ENCODE measurements at places on chromosomes 1 and 21. TPM values are rescaled to one million over a fixed set of nuclear protein-coding genes. Genes with fewer than 3 reads are reported as not detected.
A peak's percentile ranks its signal among the peaks of the same experiment; 100 is the strongest.

The YY1AP1 gene
- 89.8 TPM for polyA plus RNA-seq

The SYPL2 gene
- polyA plus RNA-seq = 0.17 TPM

The FAM3B gene
- polyA plus RNA-seq = 8.9 TPM

The EVA1B gene
- polyA plus RNA-seq = 35.6 TPM

The NHLH1 gene
- 0.13 TPM for polyA plus RNA-seq

The TNNI3K gene
- 2.0 TPM for polyA plus RNA-seq

The ETNK2 gene
- 9.2 TPM for polyA plus RNA-seq

The SLAMF9 gene
- polyA plus RNA-seq = not detected

The CFHR2 gene
- not detected for polyA plus RNA-seq

GRCh38 chr1:181344091-181344490 is 139.2 kb upstream of the CACNA1E start:
- H3K27ac ChIP-seq = no peak overlapping the region
- H3K27me3 ChIP-seq = no peaks in the 10 kb centered on the region
- H3K36me3 ChIP-seq = no peaks in the 10 kb centered on the region
- no peak for DNase-seq

DNA sequence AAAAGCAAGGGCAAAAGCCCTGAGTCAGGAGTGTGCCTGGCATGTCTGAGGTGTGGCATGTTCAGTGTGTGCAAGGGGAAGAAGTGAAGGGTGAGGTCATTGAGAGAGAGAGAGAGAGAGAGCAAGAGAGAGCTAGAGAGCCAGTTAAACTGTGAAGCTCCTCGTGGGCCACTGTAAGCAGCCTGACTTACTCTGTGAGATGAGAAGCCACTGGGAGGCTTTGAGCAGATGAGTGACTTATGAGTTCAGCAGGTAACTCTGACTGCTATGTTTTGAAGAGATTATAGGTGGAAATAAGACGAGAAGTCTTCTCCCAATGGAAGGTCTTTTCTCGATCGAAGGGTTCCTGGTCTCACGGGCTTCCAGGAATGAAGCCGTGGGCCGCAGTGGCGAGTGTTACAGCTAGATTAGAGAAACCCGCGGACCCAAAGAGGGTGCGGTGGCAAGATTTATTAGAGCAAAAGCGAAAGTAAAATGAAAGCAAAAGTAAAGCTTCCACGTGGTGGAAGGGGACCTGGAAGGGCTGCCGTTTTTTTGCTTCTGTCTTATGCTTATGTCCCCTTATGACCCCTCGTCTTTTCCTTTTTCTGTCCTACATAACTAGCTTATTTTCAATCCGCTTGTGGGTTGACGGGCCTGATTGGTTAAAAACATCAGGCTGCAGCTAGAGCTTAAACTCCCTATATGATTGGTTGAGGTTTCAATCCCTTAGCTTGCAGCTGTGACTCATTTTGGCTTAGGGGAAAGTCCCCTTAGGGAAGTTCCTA is 323.1 kb upstream of the FAM78B start:
- peak; percentile 61 for DNase-seq
- H3K4me3 ChIP-seq = peak overlapping the region; percentile 37
- peaks cover 9% of the 10 kb centered on the region for H3K4me1 ChIP-seq

- no peaks in the 10 kb centered on the region for H3K36me3 ChIP-seq
- H3K27ac ChIP-seq = no peak overlapping the region
- peaks cover 15% of the 10 kb centered on the region for H3K4me1 ChIP-seq
These were observed 2.6 kb upstream of the MYSM1 start for GRCh38 chr1:58702261-58703141.

GRCh38 chr1:65668368-65668767 is 124.3 kb upstream of the PDE4B start:
- no peaks in the 10 kb centered on the region for H3K27me3 ChIP-seq
- H3K4me3 ChIP-seq = no peak overlapping the region

GRCh38 chr1:54220004-54220811 is 20.2 kb downstream of the MRPL37 start:
- H3K36me3 ChIP-seq = no peaks in the 10 kb centered on the region
- no peaks in the 10 kb centered on the region for H3K27me3 ChIP-seq
- H3K4me1 ChIP-seq = peaks cover 4% of the 10 kb centered on the region
- no peak for DNase-seq
- H3K27ac ChIP-seq = peak overlapping the region; percentile 69

DNA sequence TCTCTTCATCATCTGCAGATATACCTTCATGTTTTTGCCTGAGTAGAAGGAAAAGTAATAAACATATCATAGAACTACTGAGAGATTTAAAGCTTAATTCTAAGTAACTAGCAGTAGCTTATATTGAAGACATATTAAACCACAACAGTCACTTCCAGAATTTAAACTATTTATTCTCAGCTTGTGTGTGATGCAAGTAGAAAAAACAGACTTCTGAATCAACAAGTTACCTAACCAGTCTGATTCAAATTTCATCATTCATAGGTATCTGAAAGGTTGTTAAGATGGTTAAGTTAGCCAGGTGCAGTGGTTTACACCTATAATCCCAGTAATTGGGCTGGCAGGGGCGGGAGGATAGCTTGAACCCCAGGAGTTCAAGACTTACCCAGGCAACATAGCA is 41.9 kb downstream of the SPAG17 start:
- DNase-seq = no peak
- H3K4me1 ChIP-seq = no peaks in the 10 kb centered on the region
- no peak overlapping the region for H3K4me3 ChIP-seq
- H3K27me3 ChIP-seq = no peaks in the 10 kb centered on the region
- H3K27ac ChIP-seq = no peak overlapping the region

GRCh38 chr1:233289676-233290075 is 5.8 kb downstream of the PCNX2 start:
- DNase-seq = no peak
- no peak overlapping the region for H3K4me3 ChIP-seq
- no peaks in the 10 kb centered on the region for H3K36me3 ChIP-seq
- H3K4me1 ChIP-seq = no peaks in the 10 kb centered on the region

DNA sequence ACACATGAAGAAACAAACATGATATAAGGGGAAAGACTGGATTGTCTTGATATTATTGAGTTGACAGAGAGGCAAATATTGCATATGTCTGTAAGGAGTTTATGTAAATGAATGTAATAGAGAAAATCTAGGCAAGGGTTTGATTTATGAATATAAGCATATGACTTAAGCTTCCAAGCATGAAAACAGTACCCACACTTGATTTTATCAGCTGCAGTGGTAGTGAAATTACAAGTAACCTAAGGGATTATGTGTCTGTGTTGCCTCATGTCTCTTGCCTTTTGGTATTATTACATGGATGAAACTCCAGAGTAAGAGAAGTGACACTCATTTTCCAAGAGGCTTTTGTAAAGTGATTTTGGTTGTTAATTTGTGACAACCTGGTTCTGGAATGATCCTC is 1678.9 kb downstream of the KCNT2 start:
- no peak for DNase-seq
- H3K36me3 ChIP-seq = no peaks in the 10 kb centered on the region
- no peak overlapping the region for H3K27ac ChIP-seq
- no peak overlapping the region for H3K4me3 ChIP-seq
- no peaks in the 10 kb centered on the region for H3K27me3 ChIP-seq

GRCh38 chr1:153615406-153615805 is 719 bp downstream of the S100A14 start:
- DNase-seq = no peak
- H3K4me3 ChIP-seq = peak overlapping the region; percentile 38
- H3K27ac ChIP-seq = no peak overlapping the region
- peaks cover 18% of the 10 kb centered on the region for H3K4me1 ChIP-seq

DNA sequence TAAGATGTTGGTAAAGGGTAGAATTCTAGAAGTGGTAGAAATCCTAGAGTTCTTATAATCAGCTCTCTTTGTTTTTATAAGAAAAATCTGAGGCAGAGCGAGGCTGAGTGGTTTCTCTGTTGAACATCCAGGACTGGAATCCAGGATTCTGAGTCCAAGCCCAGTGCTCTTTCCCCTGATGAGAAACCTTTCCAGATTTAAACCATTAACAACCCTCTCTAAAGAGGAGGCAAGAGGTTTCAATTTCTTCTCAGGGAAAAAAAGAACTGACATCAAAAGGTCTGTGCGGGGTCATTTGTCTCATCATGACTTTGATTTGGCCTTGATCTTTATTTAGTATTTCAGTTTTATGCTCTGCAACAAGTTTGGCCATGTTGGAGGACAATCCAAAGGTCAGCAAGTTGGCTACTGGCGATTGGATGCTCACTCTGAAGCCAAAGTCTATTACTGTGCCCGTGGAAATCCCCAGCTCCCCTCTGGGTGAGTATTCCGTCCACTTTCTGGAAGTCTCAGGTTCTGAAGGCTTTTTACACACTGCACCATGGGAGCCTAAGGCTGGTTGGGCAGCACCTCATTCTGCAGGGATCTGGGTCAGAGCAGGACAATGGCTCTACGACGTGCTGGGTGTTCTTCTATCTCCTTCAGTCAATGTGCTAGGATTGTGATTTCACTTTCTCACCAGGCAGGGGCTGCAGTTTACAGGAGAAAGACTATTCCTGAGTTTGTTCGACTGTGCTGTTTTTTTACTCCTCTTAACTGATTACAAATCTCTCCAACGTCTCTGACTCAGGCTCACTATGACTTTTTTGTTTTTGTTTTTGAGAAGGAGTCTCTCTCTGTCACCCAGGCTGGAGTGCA is 18.9 kb upstream of the CCT8 start:
- H3K4me1 ChIP-seq = no peaks in the 10 kb centered on the region
- no peak overlapping the region for H3K4me3 ChIP-seq
- no peaks in the 10 kb centered on the region for H3K36me3 ChIP-seq
- no peaks in the 10 kb centered on the region for H3K27me3 ChIP-seq
- H3K27ac ChIP-seq = peak overlapping the region; percentile 15

DNA sequence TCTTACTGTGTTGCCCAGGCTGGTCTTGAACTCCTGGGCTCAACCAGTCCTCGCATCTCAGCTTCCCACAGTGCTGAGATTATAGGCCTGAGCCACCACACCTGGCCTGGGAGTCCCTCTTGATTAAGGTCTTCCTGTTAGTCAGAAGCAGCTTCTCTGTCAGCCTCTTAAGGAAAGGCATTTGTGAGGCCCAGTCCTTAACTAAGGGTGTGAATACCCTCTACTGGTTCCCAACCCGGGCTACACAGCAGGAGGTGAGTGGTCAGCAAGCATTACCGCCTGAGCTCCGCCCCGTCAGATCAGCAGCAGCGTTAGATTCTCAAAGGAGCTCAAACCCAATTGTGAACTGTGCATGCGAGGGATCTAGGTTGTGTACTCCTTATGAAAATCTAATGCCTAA is 117.2 kb downstream of the DYRK1A start:
- peaks cover 50% of the 10 kb centered on the region for H3K36me3 ChIP-seq
- no peak overlapping the region for H3K4me3 ChIP-seq
- peaks cover 7% of the 10 kb centered on the region for H3K4me1 ChIP-seq
- no peaks in the 10 kb centered on the region for H3K27me3 ChIP-seq

- DNase-seq = no peak
- H3K4me3 ChIP-seq = no peak overlapping the region
- no peak overlapping the region for H3K27ac ChIP-seq
- H3K27me3 ChIP-seq = peaks cover 38% of the 10 kb centered on the region
- H3K4me1 ChIP-seq = no peaks in the 10 kb centered on the region
- H3K36me3 ChIP-seq = no peaks in the 10 kb centered on the region
These were observed 9.0 kb downstream of the TTLL10 start for GRCh38 chr1:1182491-1183220.

- no peak overlapping the region for H3K27ac ChIP-seq
- DNase-seq = no peak
- H3K4me3 ChIP-seq = no peak overlapping the region
These were observed 46.8 kb downstream of the NPHP4 start for GRCh38 chr1:5945445-5945844.

- DNase-seq = no peak
- H3K27me3 ChIP-seq = no peaks in the 10 kb centered on the region
- H3K4me3 ChIP-seq = no peak overlapping the region
- no peak overlapping the region for H3K27ac ChIP-seq
- H3K36me3 ChIP-seq = no peaks in the 10 kb centered on the region
These were observed 52.1 kb downstream of the OBSCN start for GRCh38 chr1:228259951-228260350.

DNA sequence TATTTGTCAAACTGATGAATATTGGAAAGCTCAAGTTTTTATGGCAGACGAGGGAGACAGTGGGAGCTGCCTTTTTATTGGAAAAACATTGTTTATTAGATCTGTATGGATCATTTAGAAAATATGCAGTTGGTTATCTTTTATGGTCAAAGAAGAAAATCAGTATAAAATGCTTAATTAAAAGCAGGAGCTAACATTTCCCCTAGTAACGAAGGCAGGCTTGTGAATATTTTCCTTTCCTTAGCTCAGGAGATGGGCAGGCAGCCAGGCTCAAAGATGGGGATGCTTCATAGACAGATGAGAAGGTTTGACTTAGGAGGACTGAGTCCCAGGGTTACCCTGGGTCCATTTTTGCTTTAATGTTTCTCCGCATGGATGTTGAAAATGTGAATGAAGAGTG is 26.0 kb downstream of the ROR1 start:
- no peak overlapping the region for H3K4me3 ChIP-seq
- no peaks in the 10 kb centered on the region for H3K4me1 ChIP-seq
- no peaks in the 10 kb centered on the region for H3K36me3 ChIP-seq
- no peak for DNase-seq
- no peaks in the 10 kb centered on the region for H3K27me3 ChIP-seq

DNA sequence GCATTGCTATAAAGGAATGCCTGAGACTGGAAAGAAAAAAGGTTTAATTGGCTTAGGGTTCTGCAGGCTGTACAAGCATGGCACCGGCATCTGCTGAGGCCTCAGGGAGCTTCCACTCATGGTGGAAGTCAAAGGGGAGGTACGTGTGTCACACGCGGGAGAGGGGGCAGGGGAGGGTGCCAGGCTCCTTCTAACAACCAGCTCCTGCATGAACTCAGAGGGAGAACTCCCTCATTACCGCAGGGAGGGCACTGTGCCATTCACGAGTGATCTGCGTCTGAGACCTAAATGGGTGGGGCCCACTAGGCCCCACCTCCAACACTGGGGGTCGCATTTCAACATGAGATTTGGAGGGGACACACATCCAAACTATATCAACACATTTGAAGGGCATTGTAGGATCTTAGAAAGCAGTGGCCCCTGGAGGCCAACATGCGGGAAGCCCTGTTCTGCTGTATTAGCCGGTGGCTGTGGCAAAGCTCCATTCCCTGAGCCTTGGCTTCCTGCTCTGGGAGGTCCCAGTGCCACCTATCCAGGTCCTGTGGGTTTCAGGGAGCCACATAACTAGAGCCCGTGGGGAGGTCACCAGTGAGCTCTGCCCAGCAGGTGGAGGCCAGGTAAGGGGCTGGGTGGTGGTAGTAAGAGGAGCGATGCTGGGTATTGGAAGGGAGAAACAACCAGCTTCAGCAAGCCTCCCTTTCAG is 10.0 kb downstream of the WNT3A start:
- no peaks in the 10 kb centered on the region for H3K36me3 ChIP-seq
- no peak overlapping the region for H3K4me3 ChIP-seq
- no peaks in the 10 kb centered on the region for H3K27me3 ChIP-seq
- H3K4me1 ChIP-seq = no peaks in the 10 kb centered on the region

- H3K27ac ChIP-seq = no peak overlapping the region
- no peak overlapping the region for H3K4me3 ChIP-seq
- H3K36me3 ChIP-seq = no peaks in the 10 kb centered on the region
- DNase-seq = no peak
These were observed 65.8 kb downstream of the AK5 start for GRCh38 chr1:77347646-77348045.
